ENCODE measurements at places on chromosomes 3 and 15.
A peak's percentile ranks its signal among the peaks of the same experiment; 100 is the strongest.

GRCh38 chr3:122563717-122564025 lies 429 bp downstream of the PARP9 start:
- no peak for DNase-seq

DNA sequence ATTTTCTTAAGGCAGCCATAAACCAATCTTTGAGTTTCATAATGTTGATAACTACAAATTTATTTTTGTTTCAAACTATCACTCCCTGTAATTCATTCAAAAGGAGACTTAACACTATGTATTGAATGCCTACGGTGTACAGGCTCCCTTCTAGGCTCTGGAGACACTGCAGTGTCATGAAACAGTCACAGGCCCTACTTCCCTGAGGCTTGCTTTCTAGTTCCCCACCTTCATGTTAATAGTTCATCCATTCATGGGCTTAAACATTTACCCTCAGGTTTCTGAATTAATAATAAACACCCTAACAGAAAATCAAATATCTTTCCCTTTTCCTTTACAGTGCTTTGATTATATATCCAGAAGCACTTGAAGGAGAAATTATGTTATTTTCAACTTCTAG lies 168.7 kb downstream of the CHL1 start:
- DNase-seq = no peak

DNA sequence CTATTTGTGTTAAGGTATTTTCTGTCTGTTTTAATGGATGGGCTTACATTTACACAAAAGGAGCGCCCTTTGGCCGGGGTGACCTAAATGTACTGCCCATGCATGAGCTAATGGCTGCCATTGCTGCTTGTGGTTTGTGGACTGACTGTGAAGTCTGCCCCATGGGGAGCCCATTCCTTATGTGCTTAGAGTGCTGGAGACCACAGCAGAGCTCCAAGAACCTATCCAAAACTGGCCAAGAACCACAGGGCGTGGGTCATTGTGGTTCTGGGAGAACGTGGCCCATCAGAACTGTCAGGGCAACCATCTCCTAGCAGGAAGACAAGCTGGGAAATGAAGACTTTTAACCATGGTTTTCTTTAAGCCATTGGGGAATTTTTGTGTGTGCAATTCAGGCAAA lies 105.3 kb downstream of the CHDH start:
- peak; percentile 61 for DNase-seq

GRCh38 chr15:89075101-89075640 lies 13.1 kb upstream of the ABHD2 start:
- DNase-seq = no peak

- peak; percentile 51 for DNase-seq
Observed at GRCh38 chr15:44193651-44194322, 1.3 kb downstream of the FRMD5 start.

GRCh38 chr3:76582632-76583378 lies 457.1 kb upstream of the ROBO2 start:
- peak; percentile 7 for DNase-seq
